SJCRH30 (cell line): ENCODE measurements at places on chromosomes 1 and 21.

DNA sequence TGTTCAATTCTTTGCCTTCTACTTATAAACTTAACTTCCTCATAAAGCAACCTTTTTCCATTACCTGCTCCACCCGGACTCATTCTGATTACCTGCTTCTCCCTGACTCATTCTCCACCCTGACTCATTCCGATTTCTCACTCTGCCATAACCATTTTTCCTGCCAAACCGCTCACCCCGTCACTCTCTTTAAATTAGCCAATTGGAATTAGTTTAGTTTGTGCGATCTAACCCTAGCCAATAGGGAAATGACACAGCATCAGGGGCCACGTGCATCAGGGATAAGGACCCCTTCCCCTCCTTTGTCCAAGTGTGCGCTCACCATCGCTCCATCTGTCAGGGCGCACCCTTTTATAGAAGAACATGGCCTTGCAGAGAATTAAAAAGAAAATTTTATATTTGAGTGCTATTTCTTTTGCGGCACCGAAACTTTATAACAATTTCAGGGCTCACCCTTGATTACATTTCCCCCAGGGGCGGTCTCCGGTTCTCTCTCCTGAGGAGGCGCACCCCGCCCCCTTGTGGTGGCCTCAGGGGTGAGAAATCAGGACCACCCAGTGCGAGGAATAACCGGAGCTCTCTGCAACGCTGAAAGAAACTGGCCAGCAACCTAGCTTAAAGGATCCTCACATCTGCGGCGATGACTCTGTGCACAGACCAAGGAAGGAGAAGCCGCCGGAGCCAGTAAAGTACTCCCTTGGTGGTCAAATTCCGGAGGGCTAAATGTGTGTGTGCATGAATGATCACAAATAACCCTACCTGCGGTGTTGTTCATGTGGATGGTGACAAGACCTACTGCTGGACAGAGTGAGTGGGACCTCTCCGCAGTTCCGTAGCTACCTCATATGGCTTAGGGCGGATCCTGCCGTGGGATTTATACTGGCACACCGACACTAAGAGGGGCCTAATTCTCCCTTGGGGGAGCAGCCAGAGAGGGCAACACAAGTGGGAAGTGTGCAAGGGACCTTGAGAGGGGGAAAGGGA, 30.3 kb upstream of the CBR3 start:
- peak; percentile 86 for DNase-seq

DNA sequence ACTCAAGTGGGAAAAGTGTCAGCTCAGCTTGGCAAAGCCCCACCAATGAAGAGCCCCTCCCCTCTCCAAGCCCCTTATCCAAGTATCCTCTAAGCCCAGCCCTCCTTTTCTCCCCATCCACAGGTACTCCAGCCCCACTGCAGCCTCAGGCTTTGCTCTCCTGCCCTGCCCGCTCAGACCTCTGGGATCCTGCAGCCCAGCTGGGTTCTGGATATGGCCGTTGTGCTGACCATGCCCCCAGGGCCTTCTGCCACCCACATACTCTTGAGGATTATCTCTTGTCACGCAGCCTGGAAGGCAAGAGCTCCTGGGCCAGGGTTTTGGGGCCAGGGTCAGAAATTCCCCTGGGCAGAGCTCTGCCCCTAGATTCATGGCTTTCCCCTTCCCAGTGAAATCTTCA, 4.7 kb downstream of the SHISA4 start:
- DNase-seq = no peak

DNA sequence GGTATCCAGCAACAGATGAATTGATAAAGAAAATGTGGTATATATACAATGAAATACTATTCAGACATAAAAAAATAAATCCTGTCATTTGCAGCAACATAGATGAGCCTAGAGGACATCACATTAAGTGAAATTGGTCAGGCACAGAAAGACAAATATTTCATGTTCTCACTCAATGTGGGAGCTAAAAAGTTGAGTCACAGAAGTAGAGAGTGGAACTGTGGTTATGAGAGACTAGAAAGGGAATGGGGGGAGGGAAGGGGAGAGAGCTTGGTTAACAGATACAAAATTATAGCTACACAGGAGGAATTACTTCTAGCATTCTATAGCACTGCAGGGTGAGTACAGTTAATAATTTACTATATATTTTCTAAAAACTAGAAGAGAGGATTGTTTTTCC, 37.1 kb upstream of the SERPINC1 start:
- DNase-seq = no peak

DNA sequence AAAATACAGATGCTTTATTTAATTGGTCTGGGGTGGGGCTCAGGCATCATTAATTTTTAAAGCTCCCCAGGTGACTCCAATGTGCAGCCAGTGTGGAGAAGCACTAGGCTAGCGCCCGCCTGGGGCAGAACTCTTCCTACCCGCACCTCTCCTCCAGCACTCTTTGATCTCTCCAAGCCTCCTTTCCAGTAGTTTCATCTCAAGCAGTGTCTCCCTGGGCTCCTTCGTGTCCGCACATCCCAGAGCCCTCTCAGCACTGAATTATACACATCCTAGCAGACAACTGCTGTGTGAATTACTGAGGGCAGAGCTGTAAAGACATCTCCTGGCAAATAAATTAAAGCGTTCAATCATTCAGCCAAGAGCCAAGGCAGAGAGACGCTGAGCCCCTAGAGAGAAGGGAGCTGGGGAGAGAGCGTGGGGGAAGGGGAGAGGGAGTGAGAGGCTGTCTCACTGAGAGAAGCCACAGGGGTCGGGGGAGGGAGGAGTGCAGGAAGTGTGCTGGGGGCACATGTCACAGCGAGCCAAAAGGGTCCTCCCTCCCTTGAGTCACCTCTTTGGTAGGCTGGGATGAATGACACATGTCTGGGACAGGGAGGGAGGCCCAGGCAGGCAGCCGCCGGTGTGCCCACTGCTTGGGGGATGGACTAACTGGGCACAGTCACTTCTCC, 21.0 kb upstream of the PARP1 start:
- DNase-seq = no peak

GRCh38 chr1:143698016-143698415, 273.8 kb downstream of the FAM72C start:
- peak; percentile 34 for DNase-seq

- no peak for DNase-seq
Measured at GRCh38 chr1:164745736-164746135, 186.8 kb downstream of the PBX1 start.

- DNase-seq = no peak
Measured at GRCh38 chr1:156555715-156556114, 16.6 kb downstream of the IQGAP3 start.

- DNase-seq = peak; percentile 5
Measured at GRCh38 chr1:81950037-81950436, 149.3 kb downstream of the ADGRL2 start.
